Liver (tissue), 10 donors: ENCODE measurements at places on chromosomes 11 and 22. TPM values are rescaled to one million over a fixed set of nuclear protein-coding genes. Genes with fewer than 3 reads are reported as not detected.

CDC45 gene
- polyA plus RNA-seq = 1.4 TPM

MFRP gene
- not detected for polyA plus RNA-seq

PRODH gene
- polyA plus RNA-seq = 1.6 TPM

FJX1 gene
- 0.46 TPM for polyA plus RNA-seq

ARHGAP20 gene
- 0.67 TPM for polyA plus RNA-seq

RIMBP3B gene
- not detected for polyA plus RNA-seq

MYRF gene
- polyA plus RNA-seq = 4.5 TPM

PES1 gene
- polyA plus RNA-seq = 20.0 TPM

PNPLA3 gene
- 19.9 TPM for polyA plus RNA-seq

PGA5 gene
- 0.31 TPM for polyA plus RNA-seq

ZNF214 gene
- polyA plus RNA-seq = 0.57 TPM

KRTAP5-7 gene
- polyA plus RNA-seq = not detected

NLRP14 gene
- 0.02 TPM for polyA plus RNA-seq

ZBED5 gene
- polyA plus RNA-seq = 5.4 TPM

OR10V1 gene
- polyA plus RNA-seq = not detected

CCDC87 gene
- not detected for polyA plus RNA-seq

SEPTIN3 gene
- 0.04 TPM for polyA plus RNA-seq

KLHL35 gene
- 0.07 TPM for polyA plus RNA-seq

ZBTB16 gene
- 18.7 TPM for polyA plus RNA-seq

ANGPTL5 gene
- polyA plus RNA-seq = not detected

NEFH gene
- 0.25 TPM for polyA plus RNA-seq

MYBPC3 gene
- polyA plus RNA-seq = 0.01 TPM

MPZL2 gene
- 8.4 TPM for polyA plus RNA-seq

APOA4 gene
- polyA plus RNA-seq = 90.5 TPM
